Kasumi-1 (cell line): ENCODE measurements at places on chromosomes 7 and 10.

- no peak for DNase-seq
Measured at GRCh38 chr7:88758381-88759229, 895 bp upstream of the ZNF804B start.

DNA sequence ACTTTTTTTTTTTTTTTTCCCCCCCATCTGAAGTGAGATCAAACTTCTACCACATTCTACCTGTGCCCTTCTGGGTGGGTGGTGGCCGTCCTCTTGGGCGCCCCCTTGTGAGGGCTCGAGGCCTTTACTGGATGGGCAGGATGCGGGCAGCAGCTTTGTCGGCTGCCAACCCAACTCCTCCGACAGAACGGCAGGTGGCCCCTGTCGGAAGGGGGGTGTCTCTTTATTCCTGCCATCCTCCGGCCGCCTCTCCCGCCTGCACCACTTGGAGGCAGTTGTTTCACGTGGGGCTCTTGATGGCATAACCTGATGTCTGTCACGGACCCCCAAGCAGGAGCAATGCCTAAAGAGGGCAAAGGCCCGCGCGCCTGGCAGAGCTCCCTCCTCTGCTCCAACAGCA is 31.0 kb downstream of the AMZ1 start:
- DNase-seq: no peak

- no peak for DNase-seq
Measured at GRCh38 chr7:110774071-110774470, 316.9 kb upstream of the LRRN3 start.

DNA sequence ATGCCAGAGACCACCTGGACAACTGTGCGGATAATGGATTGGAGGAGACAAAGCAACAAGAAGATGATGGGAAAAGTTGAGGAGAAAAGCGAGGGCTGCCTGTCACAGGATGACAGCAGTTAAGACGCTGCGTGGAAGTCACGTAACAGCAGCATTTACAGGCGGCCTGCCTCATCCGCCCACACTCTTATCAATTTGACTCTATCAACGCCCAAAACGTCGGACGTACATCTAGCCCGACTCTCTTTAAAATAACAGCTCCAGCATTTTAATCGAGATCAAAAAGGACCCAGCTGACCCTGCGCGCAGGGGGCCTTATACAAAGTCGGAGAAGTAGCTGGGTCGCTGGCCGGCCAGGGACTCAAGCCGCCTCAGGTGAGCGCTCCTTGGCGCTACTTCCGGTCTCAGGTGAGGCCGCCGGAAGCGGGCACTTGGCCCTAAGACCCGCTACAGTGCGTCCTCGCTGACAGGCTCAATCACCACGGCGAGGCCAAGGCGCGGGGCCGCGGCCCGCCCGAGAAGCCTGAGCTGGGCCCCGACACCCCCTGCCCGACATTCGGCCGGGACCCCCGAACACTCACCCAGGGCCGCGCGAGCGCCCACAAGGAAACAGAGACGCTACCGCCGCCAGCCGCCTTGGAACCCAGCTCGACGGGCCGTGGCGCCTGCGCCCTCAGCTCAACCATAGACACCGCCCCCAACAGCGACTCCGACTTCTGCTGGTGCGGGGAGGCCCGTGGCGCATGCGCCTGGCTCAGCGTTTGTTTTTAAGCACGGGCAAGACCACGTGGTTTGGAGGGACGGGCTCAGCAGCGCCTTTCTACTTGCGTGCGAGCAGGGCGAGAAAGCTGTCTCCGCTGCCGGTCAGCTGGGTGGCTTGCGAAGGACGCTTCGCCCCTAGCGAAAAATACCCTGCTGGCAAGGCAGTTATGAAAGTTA is at the start of gene ERCC6:
Gene ERCC6 (minus strand): TSS at position 741 of the 939 bp plus-strand sequence.
- peak; percentile 98 for DNase-seq

DNA sequence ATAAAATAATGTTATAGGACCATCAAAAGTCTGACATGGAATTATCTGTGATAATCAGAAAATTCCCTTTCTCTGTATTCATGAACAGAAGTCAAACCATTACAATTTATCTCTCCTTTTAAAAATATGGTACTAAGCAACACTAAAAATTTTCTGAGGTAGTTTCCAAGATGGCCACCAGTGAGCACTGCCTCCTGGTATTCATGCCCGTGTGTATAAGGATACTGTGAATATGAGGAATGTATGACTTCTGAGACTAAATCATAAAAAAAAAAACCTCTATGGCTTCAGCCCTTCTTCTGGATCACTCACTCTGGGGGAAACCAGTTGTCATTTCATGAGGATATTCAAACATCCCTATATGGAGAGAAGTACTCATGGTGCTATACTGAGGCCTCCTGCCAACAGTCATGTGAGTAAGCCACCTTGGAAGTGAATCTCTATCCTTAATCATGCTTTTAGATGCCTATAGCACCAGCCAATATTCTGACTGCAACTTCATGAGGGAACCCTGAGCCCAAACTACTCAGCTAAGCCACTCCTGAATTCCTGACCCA is 41.1 kb downstream of the SIRT1 start:
- no peak for DNase-seq

DNA sequence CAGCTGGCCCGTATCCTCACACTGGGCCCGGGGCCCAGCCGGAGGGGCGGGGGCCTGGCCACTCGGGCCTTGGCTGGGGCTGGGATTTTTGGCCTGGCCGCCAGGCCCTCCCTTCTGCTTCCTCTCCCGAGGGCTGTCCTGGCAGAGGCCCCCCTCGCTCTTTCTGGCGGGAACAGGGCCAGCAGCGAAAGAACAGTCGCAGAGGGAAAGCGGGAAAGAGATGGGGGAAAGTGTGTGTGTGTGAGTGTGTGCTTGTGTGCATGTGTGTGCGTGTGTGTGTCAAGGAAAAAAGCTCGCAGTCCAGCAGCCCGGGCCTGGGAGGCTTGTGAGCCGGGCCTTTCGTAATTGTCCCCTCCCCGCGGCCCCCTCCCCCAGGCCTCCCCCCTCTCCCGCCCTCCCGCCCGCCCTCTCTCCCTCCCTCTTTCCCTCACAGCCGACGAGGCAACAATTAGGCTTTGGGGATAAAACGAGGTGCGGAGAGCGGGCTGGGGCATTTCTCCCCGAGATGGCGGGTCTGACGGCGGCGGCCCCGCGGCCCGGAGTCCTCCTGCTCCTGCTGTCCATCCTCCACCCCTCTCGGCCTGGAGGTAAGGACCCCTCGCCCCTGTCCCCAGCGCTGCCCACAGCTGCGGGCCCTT is at the start of gene ELN:
Gene ELN (plus strand): TSS at position 491 of the 638 bp plus-strand sequence. CDS start 15 bp downstream, at position 506.
- DNase-seq: no peak

DNA sequence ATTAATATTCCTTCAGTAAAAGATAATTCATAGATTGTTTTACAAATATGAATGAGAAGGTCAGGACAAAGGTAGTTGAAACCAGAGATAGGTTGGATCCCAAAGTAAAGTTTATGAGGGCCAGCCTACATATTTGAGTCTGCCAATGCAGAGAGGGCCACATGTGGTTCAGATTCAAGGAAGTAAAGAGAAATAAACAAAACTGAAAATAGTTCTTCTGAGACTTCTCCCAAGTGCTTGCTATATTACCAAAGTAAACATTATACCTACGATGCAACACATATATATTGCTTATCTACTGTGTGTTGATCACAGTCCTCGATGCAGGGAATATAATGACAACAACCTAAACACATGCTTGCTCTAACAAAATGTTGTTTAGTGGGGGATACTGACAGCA is 109.8 kb downstream of the MALRD1 start:
- DNase-seq: no peak

GRCh38 chr10:94123258-94123995 is 129.7 kb downstream of the PLCE1 start:
- no peak for DNase-seq

DNA sequence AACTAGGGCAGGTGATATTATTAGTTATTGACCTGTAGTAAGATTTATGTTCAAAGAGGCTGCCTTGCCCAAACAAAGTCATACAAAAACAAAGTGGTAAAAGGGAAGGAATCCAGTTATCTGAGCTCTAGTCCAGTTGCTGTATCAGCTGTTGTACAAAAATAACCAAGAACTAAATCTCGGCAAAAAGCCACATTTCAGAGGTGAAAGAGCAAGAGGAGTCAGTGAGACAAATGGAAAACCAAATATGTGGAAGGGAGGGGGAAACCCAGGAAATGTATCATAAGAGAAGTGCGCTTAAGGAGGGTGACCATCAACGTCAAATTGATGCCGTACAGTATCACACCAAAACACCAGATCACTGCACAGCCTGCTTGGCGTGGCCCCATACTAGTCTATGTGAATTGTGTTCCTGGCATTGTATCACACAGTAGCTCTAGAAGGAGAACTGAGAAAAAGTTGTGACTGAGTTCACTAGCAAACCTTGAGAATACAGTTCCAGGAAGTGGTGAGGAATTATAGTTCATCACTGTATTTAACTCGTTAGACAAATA is 6.4 kb downstream of the AGBL3 start:
- no peak for DNase-seq

- DNase-seq: no peak
Measured at GRCh38 chr10:102657984-102658724, 13.9 kb downstream of the TRIM8 start.

- no peak for DNase-seq
Measured at GRCh38 chr7:47181746-47182361, 400.1 kb downstream of the TNS3 start.

GRCh38 chr10:47294057-47294456 is 5.9 kb upstream of the GDF10 start:
- DNase-seq: no peak

DNA sequence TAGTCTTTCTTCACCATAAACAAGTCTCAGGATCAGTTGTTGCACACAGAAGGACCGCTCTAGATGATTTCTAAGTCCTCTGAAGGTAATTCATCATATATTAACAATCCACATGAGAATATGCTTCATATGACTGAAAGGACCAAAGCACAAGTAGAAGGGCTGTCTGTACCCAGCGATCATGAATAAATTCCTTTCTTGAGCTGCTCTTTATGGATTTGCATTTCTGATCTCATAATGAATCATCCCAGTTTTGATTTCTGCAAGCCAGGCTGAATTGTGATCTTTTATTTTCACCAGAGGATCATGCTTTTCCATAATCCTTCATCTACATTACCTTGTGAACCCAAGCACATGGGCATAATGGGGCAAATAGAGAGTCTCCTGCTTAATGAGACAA is 675.6 kb downstream of the MAGI2 start:
- no peak for DNase-seq

DNA sequence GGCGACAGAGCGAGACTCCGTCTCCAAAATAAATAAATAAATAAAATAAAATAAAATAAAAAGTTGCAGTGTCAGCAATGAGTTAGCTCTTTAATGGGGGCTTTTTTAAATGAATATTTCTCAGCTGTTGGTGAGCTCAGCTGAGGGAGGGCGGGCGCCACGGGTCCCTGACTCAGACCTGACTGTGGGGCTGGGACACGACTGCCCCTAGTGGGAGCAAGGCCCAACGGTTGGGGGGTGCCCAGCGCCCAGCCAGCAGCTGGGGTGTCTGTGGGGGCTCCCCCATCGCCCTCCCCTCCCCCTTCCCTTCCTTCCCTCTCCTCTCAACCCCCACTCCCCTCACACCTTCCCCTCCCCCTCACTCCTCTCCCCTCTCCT is 46.6 kb downstream of the PWWP2B start:
- DNase-seq: peak; percentile 68

- DNase-seq: no peak
Measured at GRCh38 chr10:121819049-121819448, 108.8 kb downstream of the ATE1 start.

DNA sequence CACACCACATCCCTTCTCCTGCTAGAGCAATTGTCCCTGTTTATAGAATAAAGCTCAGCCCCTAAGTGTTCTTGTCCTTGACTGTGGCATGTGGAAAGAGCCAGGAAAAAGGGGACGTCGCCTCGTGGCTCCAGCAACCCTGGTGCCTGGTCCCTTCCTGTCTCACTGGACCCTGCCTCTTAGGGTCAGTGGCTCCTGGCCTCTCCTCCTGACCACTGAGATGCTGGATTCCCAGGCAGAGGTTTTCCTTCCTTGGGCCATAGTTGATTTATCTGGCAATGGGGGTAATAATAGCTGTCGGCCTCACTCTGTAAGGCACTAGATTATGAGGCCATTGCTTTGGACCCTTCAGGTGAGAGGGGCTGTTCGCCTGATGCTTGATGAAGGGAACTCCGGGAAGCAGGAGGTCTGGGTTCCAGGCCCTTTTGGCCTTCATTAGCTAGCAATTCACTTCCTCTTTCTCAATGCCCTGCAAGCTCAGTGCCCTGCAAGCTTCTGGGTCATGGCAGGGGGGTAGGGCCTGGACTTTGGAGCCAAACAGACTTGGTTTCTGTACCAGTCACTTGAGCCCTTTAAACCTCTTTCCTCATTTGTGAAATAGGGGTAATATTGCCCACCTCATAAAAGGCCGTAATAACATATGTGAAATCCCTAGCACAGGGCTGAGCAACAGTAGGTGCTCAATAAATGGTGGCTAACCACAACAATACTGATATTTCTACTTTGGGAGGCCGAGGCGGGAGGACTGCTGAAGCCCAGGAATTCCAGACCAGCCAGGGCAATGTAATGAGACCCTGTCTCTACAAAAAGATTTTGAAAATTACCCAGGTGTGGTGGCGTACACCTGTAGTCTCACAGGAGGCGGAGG is 1.1 kb downstream of the ASL start:
- DNase-seq: peak; percentile 32

DNA sequence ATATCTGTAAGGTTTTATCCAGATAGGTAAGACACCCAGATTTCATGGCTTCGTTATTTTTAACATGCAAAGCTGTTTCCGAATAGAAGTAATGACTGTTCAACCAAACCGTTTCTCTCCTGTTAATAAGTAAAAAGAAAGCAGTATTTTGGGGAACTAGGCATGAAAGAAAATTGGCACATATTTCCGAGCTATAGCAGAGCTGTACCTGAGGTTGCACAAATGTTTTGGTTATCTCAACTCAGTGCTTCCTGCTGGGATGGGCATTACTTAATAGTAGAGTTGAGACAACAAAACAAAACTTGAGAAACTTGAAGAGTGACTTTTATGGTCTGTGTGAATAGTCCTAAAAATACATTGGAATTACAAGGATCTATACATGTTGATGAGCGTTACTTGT is 564.3 kb upstream of the SORCS1 start:
- no peak for DNase-seq

DNA sequence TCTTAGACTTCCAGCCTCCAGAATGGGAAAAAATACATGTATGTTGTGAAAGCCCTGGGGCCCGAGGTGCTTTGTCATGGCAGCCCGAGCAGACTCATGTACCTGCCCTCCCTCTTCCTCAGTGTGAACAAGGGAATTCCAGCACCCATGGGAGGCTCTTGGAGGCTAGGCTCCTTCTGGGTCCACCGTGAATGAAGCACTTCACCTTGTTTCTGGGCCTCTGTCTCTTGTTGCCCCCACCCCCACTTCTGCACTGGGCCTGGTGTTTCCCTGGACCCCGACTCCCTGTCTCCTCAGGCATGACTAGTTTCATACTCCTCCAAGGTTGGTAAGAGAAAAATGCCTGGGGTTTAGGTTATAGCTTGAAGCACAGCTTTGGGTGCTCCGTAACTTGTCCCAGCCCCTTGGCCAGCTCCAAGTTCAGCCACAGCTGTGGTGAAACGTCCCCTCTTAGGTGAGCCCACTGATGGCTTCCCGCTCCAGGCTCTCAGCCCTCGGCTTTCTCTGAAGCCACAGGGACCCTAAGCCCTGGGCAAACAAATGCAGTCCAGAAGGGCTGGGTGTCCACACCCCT is 30.2 kb upstream of the ARHGAP22 start:
- no peak for DNase-seq

GRCh38 chr7:149456506-149457421 is 4.1 kb downstream of the ZNF777 start:
- DNase-seq: no peak

- no peak for DNase-seq
Measured at GRCh38 chr10:117071286-117072050, 66.5 kb upstream of the SHTN1 start.

- DNase-seq: no peak
Measured at GRCh38 chr7:45253368-45253767, 95.8 kb downstream of the RAMP3 start.
